ENCODE measurements at places on chromosomes 4 and X. TPM values are rescaled to one million over a fixed set of nuclear protein-coding genes. Genes with fewer than 3 reads are reported as not detected.

The CCDC149 gene
- polyA plus RNA-seq, result 13.2 TPM

The RGN gene
- 315 TPM for polyA plus RNA-seq

The NCBP2L gene
- polyA plus RNA-seq, result 0.10 TPM

The ITM2A gene
- 1.3 TPM for polyA plus RNA-seq

The USP26 gene
- not detected for polyA plus RNA-seq

The RASL11B gene
- polyA plus RNA-seq, result not detected

DNA sequence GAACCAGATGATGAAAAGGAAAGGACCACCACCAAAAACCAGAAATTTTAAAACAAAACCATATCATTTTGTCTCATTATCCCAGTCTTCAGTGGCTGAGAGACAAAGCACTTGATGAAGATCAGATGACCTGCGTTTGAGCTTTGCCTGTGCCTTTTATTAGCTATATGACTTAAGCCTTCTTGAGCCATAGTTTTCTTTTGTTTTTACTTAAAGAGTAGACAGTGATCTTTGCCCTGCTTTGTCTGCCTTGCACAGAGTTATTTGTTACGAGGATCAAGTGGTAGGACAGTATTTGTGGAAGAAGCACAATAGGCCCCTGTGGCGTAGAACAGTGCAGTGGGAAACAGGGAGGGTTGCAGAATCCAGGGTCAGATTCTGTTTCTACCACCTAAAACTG, 89.9 kb downstream of the SLC10A6 start:
- no peaks in the 10 kb centered on the region for H3K36me3 ChIP-seq
- H3K4me1 ChIP-seq, result no peaks in the 10 kb centered on the region
- DNase-seq, result peak; percentile 1

DNA sequence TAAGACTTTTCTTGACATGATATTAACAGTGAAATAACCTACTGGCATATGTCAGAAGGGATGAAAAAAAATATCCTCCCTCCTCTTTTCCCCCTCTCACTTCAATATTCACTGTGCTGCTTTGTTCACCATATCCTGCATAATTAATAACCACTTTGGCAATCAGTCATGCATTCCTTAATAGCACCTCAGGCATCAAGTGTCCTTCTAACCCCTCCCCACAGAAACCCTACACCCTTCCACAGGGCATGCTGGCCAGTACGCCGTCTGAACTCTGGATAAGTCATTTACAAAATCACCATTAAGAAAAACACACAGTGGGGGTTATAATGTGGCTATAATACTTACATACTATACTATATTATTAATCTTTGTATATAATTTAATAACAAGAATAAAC, 165.9 kb downstream of the PDGFC start:
- H3K27me3 ChIP-seq, result no peaks in the 10 kb centered on the region
- no peaks in the 10 kb centered on the region for H3K4me1 ChIP-seq
- DNase-seq, result no peak
- H3K36me3 ChIP-seq, result no peaks in the 10 kb centered on the region
- H3K4me3 ChIP-seq, result no peak overlapping the region

GRCh38 chrX:134000260-134001245, 15.2 kb upstream of the GPC3 start:
- H3K36me3 ChIP-seq, result no peaks in the 10 kb centered on the region
- no peaks in the 10 kb centered on the region for H3K4me1 ChIP-seq
- DNase-seq, result no peak
- no peak overlapping the region for H3K4me3 ChIP-seq
- H3K27me3 ChIP-seq, result no peaks in the 10 kb centered on the region
- H3K27ac ChIP-seq, result no peak overlapping the region

DNA sequence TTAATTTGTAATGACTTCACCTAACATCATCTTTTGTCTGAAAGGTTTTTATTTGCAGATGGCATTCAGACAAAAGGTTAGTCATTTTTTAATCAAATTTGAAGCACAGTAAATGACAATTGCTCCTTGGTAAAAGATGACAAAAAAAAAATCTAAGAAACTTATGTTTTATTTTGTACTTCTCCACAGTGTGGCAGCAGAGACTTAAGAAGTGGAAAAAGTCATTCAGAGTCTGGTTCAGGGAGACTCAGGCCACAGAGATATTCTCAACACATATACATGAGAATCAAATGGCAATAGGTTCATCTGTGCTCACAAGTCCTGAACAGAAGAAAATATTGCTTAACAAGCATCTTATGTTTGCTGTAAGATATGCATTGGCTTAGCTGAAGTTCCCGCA, 436.2 kb downstream of the KCNIP4 start:
- H3K27ac ChIP-seq, result no peak overlapping the region
- no peaks in the 10 kb centered on the region for H3K36me3 ChIP-seq
- DNase-seq, result peak; percentile 6
- H3K4me1 ChIP-seq, result no peaks in the 10 kb centered on the region
- no peak overlapping the region for H3K4me3 ChIP-seq

GRCh38 chr4:66235876-66236275, 565.6 kb upstream of the EPHA5 start:
- H3K27me3 ChIP-seq, result no peaks in the 10 kb centered on the region
- DNase-seq, result no peak
- no peak overlapping the region for H3K27ac ChIP-seq
- no peak overlapping the region for H3K4me3 ChIP-seq
- H3K36me3 ChIP-seq, result no peaks in the 10 kb centered on the region

- no peak overlapping the region for H3K27ac ChIP-seq
- no peaks in the 10 kb centered on the region for H3K27me3 ChIP-seq
- no peaks in the 10 kb centered on the region for H3K4me1 ChIP-seq
- H3K4me3 ChIP-seq, result no peak overlapping the region
Observed at GRCh38 chrX:48981178-48981577, 9.5 kb upstream of the KCND1 start.

GRCh38 chr4:8541981-8542715, 38.0 kb upstream of the GPR78 start:
- H3K27ac ChIP-seq, result no peak overlapping the region
- no peak overlapping the region for H3K4me3 ChIP-seq
- H3K4me1 ChIP-seq, result no peaks in the 10 kb centered on the region

DNA sequence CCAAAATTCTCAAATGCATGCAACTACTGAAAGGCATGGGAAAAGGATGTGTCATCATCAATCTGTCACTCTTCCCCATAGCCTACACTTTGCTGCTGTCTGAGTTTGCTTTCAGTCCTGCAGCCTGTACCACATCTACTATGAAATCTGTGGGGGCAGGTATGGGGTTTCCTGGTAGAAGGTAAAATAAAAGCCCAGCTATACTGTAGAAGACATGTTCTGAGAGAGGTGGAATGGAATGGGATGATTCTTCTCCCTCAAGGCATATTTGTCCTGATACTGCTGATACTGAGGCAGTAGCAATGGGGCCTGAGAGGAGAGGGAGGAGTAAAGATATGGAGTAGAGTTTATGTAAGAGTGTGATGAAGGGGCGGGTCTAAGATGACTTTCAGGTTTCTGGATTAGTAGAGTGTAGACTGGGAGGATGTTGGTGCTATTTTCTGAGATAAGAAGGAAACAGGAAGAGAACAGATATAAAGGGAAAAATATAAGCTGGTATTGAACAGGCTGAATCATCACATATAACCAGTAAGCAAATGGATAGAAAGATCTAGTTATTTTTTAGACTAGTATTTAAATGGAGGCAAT, 38.7 kb upstream of the GYPA start:
- H3K36me3 ChIP-seq, result no peaks in the 10 kb centered on the region
- H3K4me1 ChIP-seq, result no peaks in the 10 kb centered on the region
- H3K27me3 ChIP-seq, result no peaks in the 10 kb centered on the region
- no peak for DNase-seq
- no peak overlapping the region for H3K4me3 ChIP-seq

GRCh38 chr4:15392053-15392805, 35.6 kb upstream of the C1QTNF7 start:
- H3K4me3 ChIP-seq, result no peak overlapping the region
- no peak for DNase-seq
- H3K27ac ChIP-seq, result no peak overlapping the region
- no peaks in the 10 kb centered on the region for H3K4me1 ChIP-seq
- H3K36me3 ChIP-seq, result no peaks in the 10 kb centered on the region

DNA sequence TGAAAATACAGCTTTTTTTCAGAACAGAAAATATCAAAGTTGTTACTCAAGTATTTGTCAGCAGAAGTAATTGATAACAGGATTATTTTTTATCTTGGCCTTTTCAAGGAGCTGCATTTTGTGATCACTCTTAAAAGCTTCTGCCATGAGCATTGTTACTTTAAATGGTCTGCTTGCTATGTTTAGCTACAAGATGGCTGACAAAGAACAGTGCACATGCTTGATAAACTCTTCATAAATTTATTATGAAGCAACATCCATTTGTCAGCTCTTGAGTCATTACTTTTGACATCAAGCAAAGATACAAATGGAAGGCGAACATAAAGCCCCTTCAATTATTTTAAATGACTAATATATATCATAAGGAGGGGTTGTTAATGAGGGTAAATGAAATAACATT, 205.4 kb upstream of the RPS6KA3 start:
- no peak overlapping the region for H3K27ac ChIP-seq
- H3K4me1 ChIP-seq, result peaks cover 6% of the 10 kb centered on the region
- no peaks in the 10 kb centered on the region for H3K36me3 ChIP-seq
- no peak for DNase-seq

DNA sequence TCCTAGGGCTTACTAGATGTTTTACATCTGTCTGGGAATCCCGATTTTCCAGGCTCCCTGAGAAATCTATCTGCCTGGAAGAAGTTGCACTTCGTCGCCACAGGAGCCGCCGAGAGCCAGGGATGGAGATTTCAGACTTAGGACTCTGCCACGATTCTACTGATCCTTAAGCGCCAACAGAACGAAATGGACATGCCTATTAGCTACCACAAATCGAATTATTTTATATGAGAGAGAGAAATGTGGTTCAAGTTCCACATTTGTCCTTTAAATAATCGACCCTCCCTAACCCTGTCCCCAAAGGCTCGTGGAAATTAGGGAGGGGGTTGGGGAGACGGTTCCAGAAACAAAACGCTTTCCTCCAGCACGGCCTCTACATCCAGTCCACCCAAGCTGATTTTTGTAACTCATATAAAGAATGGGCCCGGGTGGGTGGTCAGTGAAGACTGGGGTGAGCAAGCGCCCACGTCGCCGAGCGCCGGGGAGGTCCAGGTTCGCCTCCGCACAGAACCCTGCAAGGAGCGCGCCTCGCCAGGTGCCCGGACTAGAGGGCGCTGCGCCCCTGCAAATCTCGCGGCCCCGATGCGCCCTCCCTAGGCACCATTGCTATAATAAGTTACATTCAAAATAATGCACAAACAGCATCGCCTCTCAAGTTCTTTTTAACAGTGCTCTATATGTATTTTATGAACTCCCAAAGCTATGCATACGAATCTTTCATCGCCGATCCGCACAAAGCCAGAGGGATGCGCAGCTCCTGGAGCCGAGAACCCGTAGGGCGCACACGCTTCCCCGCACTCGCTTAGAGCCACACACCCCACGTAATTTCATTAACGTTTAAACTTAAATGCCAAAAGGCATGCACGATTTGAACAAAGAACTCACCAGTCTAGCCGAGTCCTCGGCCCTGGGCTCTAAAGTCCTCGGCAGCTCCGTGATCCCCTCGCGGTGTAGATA, 2.1 kb upstream of the FAT1 start:
- H3K27me3 ChIP-seq, result peaks cover 3% of the 10 kb centered on the region
- no peaks in the 10 kb centered on the region for H3K4me1 ChIP-seq
- H3K27ac ChIP-seq, result peak overlapping the region; percentile 95
- DNase-seq, result peak; percentile 93
- H3K4me3 ChIP-seq, result peak overlapping the region; percentile 80
